ELR (cell line): ENCODE measurements at places on chromosomes 6 and 20.

DNA sequence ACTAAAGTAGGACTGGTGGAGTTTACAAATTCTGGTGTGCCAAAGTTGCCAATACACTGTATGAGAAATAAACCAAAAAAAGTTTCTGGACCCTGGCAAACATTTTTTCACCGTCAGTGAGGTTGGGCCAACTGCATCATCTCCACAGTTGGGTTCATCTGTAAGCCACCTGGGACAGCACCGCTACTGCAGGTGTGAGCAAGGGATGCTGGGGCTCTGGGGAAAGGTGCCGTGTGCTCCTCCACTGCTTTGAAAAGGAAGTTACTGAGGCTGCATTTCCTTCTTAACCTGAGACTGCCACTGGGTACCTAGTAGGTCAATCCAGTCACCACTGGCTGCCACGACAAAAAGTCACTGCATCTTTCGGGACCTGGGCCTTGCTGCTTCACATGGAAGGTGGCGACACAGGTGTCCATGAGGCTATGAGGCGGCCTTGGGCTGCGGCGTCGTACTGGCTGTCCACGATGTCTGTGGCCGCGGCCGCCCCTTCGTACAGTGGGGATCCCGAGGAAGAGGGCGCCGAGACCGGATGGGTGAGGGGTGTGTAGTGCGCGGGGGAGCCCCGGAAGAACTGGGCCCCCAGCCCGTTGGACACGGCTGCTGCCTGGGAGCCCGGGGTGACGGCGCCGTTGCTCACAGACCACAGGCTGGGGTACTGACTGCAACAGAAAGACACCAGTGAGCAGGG lies 9.6 kb downstream of the TBXT start:
- no peak for DNase-seq

GRCh38 chr6:33758815-33759216 lies 12.1 kb upstream of the IP6K3 start:
- no peak for DNase-seq

GRCh38 chr20:60754856-60755255 lies 497.2 kb upstream of the CDH4 start:
- DNase-seq, result no peak

- peak; percentile 81 for DNase-seq
These were observed 4.4 kb upstream of the CST3 start for GRCh38 chr20:23641936-23642751.

DNA sequence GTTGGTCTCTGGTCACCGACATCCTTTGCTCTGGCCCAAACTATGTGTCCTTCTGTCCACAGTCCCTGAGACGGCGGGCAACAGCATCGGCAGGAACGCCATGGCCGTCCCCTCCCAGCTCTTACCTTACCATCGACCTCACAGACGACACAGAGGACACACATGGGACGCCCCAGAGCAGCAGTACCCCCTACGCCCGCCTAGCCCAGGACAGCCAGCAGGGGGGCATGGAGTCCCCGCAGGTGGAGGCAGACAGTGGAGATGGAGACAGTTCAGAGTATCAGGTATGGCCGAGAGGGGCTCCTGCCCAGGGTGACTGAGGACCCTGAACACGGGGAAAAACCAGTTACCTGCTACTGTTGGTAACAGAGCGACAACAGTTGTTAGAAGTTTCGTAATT lies 25.0 kb downstream of the DNMT3B start:
- DNase-seq, result no peak

DNA sequence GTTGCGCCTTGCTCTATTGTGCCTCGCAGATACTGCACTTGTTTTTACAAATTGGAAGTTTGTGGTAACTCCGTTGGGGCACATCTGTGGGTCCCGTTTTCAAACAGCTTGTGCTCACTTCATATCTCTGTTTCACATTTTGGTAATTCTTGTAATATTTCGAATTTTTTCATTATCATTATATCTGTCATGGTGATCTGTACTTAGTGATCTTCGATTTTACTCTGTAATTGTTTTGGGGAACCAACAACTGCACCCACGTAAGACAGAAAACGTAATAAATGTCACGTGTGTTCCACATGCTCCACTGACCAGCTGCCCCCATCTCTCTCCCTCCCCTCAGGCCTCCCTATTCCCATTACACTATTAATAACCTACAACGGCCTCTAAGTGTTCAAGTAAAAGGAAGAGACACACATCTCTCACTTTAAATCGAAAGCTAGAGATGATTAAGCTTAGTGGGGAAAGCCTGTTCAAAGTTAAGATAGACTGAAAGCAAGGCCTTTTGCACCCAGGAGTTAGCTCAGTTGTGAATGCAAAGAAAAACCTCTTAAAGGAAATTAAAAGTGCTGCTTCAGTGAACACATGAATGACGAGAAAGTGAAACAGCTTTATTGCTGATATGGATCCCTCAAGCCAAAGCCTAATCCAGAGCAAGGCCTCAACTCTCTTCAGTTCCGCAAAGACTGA lies 26.9 kb downstream of the TTLL2 start:
- no peak for DNase-seq

- DNase-seq, result no peak
These were observed 46.9 kb downstream of the HLA-A start for GRCh38 chr6:29989211-29989610.

DNA sequence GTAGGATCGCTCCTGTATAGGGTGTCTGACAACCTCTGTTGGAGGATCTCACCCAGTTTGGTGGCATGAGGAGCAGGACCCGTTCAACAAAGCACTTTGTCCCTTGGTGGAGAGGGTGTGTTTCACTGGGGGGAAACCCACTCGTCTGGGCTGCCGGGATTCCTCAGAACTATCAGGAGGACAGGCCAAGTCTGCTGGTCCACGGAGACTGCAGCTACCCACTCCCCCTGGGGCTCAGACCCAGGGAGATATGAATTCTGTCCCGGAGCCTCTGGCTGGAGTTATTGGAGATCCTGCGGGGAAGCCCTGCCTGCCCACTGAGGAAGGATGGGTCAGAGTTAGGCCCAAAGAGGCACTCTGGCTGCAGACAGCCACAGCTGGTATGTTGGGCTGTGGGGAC lies 233.1 kb downstream of the PKHD1 start:
- DNase-seq, result no peak

- DNase-seq, result peak; percentile 34
These were observed 29.1 kb downstream of the TXLNB start for GRCh38 chr6:139262519-139263300.

- no peak for DNase-seq
These were observed 2.3 kb downstream of the SNX9 start for GRCh38 chr6:157825243-157825904.

DNA sequence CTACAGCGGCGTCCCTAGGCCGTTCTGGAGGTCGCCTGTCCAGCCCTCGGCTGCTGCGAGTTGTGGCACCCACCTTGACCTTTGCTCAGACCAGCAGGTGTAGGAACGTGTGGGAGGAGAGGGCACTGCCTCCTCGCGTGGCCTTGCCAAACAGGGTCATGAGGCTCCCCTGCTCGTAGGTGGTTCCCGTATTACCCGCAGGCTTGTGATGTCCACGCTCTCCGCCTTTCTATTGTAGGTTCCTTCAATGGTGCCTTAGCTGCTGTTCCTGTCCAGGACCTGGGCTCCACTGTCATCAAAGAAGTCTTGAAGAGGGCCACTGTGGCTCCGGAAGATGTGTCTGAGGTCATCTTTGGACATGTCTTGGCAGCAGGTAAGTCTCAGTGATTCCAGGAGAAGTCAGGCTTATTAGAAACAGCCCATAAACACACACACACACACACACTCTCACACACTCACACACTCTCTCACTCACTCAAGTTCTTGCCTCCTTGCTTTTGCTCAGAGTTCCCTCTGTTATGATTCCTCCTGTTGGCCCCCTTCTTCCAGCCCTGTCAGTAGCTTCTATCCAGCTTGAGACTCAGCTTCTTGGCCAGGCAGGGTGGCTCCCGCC lies 942 bp downstream of the ACAT2 start:
- peak; percentile 9 for DNase-seq

DNA sequence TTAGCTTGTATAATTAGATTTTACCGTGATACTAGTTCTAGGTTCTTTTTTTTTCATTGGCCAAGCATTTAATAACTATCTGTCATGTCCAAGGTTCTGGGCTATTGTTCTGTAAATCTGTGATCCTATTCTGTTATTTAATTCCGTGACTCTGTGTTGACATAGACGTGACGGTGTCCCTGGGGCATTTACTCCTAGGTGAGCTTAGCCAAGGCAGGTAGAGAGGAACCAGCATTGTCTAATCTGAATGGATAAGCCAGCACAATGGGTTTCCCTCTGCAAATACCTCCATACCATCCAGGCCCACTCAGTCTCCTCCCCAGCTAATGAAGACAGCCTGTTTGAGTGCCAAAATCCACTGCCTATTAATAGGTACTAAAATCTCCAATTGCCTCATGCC lies 8.9 kb upstream of the CDSN start:
- no peak for DNase-seq

GRCh38 chr20:63027922-63028389 lies 21.2 kb upstream of the BHLHE23 start:
- peak; percentile 23 for DNase-seq

DNA sequence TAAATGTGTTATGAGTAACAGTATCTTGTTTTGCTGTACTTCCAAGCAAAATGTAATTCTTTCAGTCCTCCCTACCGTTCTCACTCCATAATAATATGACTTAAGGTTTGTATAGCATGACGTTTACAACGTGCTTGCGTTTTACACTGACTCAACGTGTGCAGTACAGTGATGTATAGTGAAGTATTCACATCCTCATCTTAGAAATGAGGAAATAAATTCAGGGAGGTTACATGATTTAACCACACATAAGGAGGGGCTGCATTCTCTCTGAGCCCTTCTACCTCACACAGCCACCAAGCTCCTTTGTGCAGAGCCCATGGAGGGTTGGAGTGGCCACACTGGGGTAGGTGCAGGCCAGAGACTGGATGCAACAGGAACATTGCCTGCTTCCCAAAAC lies 164.5 kb downstream of the MTHFD1L start:
- DNase-seq, result no peak

DNA sequence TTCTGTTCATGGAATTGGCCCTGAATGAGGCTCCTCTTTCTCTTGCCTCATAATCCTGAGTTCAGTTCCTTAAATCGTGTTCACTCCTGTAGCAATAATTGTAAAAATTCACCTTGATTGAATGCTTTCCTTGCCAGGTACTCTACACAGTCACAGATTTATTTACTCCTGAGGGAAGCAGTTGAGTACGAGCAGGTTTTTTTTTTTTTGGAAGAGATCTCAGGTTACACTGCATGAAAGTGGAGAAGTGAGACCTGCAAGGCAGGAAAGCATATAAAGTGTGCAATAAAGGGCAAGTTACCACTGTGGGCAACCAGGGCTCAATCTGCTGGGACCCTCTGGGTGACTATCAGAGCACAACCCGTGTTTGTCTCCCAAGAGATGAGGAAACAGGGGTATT lies 93.0 kb upstream of the DOK5 start:
- no peak for DNase-seq

- peak; percentile 77 for DNase-seq
These were observed 38.9 kb upstream of the PMEPA1 start for GRCh38 chr20:57748601-57749130.

DNA sequence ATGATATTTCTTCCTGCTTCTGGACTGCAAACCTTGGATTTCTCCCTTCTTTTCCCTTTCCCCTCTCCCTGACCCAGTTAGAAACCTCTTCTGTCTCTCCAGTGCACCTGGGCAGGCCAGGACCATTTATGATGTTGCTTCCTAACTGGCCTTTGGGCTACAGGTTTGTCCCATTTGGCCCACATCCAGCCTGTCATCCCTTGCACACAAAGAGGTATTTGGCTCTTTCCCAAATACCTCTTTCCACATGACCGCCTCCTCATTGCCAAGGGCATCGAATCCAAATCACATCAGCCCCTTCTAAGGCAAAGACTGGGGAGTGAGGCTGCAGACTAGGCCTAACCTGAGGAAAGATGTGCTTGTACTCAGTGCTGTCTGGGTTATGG lies 13.6 kb downstream of the FGD2 start:
- peak; percentile 13 for DNase-seq

- DNase-seq, result no peak
These were observed 73.6 kb downstream of the FILIP1 start for GRCh38 chr6:75419980-75420379.

DNA sequence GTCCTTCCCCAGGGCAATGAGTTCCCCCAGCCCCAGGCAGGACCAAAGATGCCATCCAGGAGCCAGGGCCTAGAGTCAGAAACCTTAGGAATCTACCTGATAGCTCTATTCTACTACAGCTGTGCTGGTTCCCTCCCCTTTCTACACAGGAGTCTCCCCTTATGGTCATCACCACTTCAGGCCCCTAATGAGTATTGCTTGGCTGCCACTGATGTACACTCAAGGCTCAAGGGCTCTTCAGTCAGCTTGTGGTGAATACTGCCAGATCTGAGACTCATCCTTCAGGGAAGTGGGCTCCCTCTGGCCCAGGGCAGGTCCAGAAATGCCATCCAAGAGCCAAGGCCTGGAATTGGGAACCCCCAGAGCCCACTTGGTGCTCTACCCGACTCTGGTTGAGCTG lies 248.6 kb downstream of the ALDH8A1 start:
- DNase-seq, result no peak
